NCI-H2081 treated with DMSO at 0.1 percent for 48 hours (cell line): ENCODE measurements at places on chromosomes 5 and 9.

DNA sequence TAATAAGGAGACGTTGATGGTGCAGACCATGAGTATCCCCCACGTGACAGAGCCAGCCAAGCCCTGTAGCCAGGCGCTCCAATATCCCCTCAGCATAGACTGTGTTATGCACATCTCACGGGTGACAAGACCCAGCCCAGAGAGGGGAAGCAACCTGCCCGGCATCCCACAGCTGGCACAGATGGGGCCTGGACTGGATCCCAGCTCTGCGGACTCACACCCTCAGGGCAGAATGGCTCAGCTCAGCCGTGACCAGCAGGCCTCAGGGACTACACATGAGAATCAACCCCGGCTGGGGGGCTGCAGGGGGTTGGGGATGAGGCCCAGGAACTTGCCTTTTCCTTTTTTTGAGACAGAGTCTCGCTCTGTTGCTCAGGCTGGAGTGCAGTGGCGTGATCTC is 11.7 kb downstream of the FIBCD1 start:
- DNase-seq, result no peak

DNA sequence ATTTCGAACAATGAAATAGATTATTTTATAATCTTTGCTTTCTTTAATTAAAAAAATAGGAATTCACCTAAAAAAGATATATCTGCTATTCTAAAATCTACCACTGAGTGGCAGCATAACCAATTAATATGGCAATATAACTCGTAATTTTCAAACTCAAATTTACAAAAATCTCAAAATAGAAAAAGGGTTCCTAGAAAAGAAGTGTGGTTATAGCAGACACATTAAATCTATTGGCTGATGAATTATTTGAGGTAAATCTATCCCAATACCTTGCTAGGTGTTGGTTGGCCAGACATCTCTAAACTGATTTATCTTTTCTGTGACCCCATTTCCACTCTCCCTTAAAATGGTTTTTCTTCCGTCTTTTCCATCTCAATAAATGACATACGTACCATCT is 30.2 kb upstream of the NRG2 start:
- no peak for DNase-seq

GRCh38 chr5:173495225-173495904 is 121.1 kb downstream of the BOD1 start:
- DNase-seq, result no peak

DNA sequence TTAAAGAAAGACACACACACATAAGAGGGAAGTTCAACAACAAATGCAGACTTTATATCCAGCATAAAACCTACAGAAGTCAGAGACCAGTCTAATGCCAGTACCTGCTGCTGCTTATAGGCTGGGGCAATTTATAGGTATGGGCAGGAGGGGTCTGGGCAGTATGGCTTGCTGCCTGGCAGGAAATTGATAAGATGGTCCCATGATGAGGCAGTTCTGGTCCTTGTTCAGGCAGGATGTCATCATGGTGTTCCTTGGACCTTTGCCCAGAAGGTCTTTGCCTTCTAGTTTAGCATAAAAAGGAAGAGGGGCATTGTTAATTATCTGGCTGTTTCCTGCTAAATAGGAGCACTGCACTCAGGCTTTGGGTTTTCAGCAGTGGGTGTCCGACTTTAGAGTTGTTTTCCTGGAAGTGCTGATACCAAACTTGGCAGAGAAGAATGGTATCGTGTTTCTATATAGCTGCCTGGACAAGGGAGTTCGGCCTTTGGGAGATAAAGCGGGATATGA is 10.4 kb upstream of the PDCD1LG2 start:
- peak; percentile 40 for DNase-seq

- DNase-seq, result no peak
Observed at GRCh38 chr5:10746711-10747110, 14.3 kb downstream of the DAP start.

- DNase-seq, result no peak
Observed at GRCh38 chr9:133160742-133161546, 2.8 kb downstream of the GBGT1 start.

GRCh38 chr5:90994796-90995195 is 388.3 kb downstream of the ARRDC3 start:
- no peak for DNase-seq

- DNase-seq, result no peak
Observed at GRCh38 chr5:50889790-50890189, 223.4 kb downstream of the PARP8 start.

DNA sequence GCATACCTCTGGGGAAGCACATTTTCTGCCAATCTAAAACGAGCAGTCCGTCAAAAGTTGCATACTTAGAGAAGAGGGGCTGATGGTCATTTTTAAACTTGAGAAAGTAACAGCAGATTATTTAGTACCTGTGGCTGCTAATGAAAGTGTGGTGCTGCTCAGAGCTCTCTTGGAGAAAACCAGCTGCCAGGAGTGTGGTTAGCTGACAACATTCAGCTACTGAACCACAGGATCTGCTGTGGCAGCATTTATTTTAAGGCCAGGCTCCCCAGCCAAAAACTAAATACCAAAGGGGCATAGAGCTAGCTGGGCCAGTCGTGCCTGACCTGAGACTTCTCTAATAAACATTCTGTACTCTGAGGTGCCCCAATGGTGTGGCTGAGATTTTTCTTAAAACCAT is 203.6 kb downstream of the EDIL3 start:
- DNase-seq, result no peak

- DNase-seq, result no peak
Observed at GRCh38 chr9:85224729-85225128, 517.0 kb downstream of the AGTPBP1 start.

- DNase-seq, result no peak
Observed at GRCh38 chr9:86036555-86036954, 62.8 kb downstream of the GOLM1 start.

DNA sequence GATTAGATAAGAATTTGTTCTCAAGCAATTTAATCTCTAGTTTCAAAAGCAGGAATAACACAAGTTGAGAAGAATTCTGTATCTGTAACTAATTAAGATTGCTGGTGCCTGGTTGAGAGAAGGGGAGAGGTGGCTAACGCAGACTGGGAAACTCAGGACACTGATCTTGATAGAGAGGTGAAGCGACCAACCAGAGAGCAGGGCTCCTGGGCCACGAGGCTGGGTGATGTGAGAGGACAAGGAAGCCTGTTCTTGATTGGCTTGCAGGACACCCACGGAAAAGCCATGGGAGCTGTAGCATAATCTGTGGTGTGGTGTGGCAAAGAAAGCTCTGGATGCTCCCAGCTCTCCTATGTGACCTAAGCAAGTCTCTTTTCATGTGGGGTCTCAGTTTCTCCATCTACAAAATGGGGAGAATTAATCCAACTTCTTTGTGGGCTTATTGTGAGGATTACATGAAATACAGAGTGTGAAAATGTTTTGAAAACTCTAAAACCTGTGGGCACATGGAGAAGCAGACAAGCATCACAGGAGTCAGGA is 594.1 kb upstream of the BRINP1 start:
- no peak for DNase-seq

GRCh38 chr9:133769511-133770075 is 31.4 kb upstream of the SARDH start:
- DNase-seq, result no peak

GRCh38 chr5:52727576-52727975 is 60.1 kb upstream of the ITGA1 start:
- no peak for DNase-seq

- DNase-seq, result no peak
Observed at GRCh38 chr9:85987236-85987635, 46.3 kb downstream of the NAA35 start.

DNA sequence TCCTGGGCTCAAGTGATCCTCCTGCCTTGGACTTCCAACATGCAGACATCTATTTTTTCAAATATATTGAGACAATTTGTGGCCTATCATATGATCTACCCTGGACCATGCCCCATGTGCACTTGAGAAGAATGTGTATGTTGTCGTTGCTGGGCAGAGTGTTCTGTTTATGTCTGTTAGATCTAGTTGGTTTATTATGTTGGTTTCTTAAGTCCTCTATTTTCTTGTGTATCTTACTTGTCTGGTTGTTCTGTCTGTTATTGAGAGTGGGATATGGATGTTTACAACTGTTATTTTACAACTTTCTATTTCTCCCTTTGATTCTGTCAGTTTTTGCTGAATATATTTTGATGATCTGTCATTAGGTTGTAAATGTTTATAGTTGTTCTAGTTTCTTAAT is 10.2 kb upstream of the TMEM171 start:
- no peak for DNase-seq

GRCh38 chr5:10123254-10123989 is 126.3 kb downstream of the ATPSCKMT start:
- DNase-seq, result no peak

DNA sequence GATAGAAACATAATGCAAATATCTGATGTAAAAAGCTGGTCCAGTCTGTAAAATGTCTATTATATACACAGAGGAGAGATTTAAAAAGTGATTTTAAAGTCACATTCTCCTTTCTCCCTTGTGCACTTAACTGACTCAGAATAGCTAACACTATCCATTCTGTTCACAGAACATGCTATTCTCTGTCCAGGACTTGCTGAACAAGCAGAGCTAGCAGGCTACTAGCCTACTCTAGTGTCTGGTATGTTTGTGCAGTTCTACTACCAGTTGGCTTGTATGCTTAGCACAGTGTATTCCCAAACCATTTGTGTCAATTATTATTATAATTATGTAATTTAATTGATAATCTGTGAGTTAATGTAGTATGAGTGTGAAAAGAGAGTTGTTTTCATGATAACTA is 161.7 kb upstream of the NUDT12 start:
- DNase-seq, result no peak

DNA sequence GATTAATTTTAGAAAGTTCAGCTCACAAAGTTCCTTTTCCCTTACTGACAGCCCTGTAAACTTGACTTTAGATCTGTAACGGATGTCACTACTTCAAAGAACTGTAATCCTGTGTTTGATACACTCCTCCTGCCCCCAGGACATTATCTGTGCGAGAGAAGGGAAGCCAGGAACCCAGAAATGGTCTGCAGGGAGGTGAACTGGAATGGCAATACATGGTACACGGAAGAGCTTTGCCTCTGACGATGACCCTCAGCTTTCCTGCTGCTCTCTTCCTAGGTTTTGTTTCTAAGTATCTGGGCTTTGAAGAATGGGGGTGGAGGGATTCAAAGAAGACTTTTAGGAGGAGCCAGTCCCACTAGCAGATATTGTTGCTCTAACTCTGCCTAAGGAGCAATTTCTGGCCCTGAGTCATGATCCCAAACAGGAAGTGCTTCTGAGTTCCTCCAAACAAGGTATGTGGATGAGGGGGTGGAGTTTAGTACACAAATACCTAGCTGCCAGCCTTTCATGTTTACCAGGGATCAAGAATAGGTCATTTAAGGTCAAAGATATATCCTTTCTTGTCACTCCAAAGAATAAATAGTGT is 43.4 kb upstream of the TMC1 start:
- DNase-seq, result no peak
